Activated T-helper 1 cell treated with anti-CD3 and anti-CD28 coated beads, Interleukin-2, amount 50 U/mL, for 16 hours (primary cell): ENCODE measurements at places on chromosomes 11 and 22.
A peak's percentile ranks its signal among the peaks of the same experiment; 100 is the strongest.

DNA sequence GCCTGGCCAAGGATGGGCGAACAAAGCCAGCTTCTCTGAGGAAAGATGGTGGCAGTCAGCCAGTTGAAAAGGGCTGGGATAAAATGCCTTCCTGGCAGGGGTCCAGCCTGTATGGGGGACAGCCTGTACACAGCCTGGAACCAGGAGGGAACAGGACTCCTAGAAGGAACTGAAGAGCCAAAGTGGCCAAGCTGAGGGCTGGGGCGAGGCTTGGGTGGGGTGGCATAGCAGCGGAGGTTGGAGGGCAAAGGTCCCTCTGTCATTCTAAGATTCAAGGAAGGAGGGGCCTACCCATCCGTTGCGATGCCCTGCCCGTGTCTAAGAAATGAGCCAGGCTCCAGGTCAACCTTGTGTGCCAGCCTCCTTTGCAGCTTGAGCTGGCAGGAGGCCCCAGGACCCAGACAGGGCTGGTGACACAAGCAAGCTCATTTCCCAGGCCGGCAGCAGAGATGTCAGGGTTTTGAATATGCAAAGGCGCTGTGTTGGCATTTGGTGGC lies 22.6 kb downstream of the FADD start:
- no peak for DNase-seq

GRCh38 chr22:49815641-49816091 lies 12.0 kb downstream of the BRD1 start:
- DNase-seq = no peak

GRCh38 chr22:31211482-31211861 lies 626 bp upstream of the LIMK2 start:
- no peak for DNase-seq

DNA sequence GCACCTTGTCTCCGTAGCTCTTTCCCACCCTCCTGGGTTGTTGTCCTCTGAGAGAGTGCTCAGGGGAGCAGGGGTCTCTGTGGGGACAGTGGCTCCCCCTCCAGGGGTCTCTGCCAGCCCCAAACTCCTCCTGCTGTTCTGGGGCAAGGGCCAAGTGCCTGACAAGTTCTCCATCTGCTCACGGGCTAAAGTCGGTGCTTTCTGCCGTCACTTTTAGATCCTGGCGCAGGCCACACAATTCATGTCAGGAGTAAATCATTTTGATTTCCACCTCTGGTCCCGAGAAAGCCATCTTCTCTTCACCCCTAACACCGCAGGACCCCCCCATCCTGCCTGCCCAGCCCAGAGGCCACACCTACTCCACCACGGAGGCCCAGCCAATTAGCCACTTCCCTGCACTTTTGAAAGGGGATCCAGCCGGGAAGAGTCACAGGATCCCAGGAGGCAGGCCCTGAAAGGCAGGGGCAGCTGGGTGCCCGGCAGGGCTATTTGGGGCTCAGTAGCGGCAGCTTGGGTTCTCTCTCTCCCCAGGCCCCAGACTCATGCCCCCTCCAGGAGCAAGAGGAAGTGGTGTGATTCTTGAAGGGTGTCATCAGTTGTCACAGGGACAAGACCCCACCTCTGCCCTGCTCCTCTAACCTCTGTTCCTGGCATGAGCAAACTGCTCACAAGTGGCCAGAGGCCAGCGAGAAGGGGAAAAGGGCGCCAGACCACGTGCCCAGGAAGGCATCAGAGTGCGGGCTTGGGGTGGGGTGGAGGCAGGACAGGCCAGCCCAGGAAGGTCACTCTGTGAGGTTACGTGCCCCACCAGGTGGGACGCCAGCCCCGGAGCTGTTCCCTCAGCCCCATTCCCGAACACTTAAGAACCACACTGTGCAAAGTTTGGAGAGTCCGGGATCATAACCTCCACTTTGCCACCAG lies 1.3 kb downstream of the MACROD1 start:
- DNase-seq = no peak

GRCh38 chr11:22556381-22556780 lies 69.2 kb downstream of the FANCF start:
- no peak for DNase-seq

GRCh38 chr22:47434336-47435203 lies 672.1 kb downstream of the TBC1D22A start:
- no peak for DNase-seq

DNA sequence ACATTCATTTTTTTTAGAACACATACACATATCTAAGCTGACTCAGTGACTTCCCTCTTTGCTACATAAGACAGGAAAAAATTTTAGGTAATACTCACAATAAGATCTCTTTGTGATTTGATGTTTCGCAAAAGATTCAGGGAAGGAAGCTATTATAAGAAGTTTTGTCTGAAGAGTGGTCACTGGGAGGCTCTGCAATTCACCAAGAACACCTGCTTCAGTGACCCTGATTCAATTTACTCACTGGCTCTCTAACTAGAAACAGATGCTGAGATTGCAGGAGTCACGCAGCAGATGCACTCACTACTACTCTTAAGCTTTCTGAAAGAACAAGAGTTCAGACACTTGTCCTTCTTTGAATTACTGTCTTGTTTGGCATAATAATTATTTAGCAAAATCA lies 193.6 kb upstream of the DDI1 start:
- DNase-seq = no peak

- no peak for DNase-seq
Measured at GRCh38 chr11:117691218-117691514, 105.8 kb downstream of the DSCAML1 start.

GRCh38 chr11:82719361-82720105 lies 14.1 kb downstream of the FAM181B start:
- no peak for DNase-seq

DNA sequence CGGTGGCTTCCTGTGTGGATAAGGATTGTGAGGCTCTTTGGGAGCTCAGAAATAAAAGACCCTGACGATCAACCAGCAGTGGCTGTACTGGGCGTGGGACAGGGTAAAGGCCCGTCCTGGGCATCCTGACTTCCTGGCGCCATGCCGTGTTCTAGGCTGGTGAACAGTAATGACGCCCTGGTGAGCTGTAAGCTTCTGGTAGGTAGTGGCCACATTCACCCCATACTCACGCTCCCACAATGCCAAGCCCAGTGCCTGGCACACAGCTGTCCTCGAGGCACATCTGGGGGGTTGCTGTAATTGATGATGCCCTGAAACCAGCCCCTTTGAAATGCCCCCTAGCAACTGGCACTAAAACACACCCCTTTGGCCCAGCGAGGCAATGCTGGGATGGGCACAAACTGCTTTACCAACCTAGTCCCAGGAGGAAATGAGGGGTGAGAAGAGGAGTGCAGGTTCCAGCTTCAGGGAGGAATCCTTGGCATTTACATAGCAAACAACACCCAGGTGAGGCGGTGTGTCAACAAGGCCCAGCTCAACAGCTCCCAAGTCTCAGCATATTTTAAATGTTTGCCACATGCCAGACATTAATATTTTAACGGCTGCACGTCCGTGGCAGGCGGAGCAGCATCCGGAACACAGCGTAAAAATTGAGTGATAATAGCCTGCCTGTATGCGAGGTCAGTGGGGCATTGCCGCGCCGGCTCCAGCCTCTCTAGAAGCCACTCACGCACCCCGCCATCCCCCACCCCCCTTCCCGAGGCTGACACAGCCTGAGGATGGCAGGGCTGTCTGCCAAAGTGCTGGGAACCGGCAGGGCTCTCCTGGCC lies 79.3 kb downstream of the DSCAML1 start:
- DNase-seq = no peak

DNA sequence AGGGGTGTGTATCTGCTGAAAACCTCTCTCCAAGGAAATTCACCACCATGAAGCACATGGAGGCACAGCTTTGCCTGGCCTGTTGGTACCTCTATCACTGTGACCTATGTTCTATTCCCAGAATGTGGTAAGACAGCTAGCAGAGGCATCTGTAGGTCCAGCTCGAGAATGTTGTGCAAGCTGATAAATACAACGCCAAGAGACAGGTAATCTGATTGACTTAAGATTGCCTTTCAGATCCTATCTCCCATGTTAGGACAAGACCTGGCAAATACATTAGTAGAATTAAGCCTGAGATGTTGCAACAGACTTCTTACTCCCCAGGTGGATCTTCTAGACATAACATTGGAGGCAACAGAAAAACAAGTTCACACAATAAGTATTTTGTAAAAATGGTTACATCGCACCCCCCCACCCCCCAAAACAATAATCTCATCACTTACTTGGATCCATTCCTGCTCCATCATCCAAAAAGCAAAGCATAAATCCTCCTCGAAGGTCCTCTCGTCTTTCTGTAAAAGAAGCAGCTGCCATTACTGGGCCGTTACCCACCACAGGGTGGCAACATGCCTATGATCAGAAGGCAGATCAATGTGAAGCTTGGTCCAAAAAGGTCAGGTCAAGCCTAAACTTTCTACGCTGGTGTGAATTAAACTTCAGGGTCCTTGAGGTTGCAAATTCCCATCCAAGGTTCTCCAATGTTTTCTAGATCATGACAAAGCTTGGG lies 18.5 kb downstream of the MORC2 start:
- DNase-seq = no peak

DNA sequence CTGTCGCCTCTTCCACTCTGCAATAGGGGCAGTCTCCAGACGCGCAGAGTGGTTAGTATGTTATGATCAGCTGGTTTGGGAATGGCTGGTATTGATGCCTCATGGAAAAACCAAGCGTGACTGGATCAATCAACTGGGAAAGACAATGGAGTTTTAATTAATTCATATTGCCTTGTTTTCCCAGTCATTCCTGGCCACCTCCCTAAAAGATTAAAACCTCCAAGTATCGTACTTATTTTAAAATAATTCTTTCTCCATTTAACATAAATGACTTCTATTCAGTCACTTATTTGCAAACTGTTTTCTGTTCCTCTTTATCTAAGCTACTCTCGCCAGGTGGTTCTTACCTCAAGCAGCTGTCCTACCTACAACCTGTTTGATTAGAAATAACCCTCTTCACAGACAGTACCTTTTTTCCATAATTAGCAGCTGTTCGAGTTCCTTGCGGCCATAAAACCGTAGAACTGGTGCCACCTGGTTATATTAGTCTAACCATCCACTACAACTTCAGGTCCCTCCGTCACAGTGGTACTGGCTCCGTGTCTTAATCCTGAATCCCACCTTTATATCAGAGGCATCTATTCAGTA lies 898 bp downstream of the ZNF215 start:
- DNase-seq = no peak

- DNase-seq = no peak
Measured at GRCh38 chr11:14315130-14315529, 43.9 kb downstream of the RRAS2 start.

- no peak for DNase-seq
Measured at GRCh38 chr11:63212742-63213141, 30.7 kb downstream of the SLC22A25 start.

DNA sequence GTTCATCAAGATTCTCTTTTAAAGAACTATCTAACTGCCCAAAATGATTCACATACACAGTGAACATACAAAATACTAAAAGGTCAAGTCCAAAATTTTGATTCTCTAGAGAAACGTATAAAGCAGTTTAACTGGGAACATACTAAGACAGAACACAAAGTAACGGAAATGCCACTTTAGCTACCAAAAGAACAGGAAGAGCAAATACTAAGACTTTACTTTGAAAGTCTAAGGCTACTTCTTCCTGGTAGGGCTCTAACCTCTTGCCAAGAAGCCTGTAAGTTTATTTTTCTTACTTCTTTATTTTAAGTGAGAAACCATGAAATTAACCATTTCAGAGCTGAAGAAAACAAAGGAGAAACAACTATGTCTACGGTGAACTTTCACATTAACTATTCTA lies 6.2 kb downstream of the PICALM start:
- DNase-seq = no peak

GRCh38 chr22:50208430-50208938 lies 7.7 kb downstream of the SELENOO start:
- no peak for DNase-seq

GRCh38 chr11:45853332-45854219 lies 6.3 kb downstream of the CRY2 start:
- no peak for DNase-seq

GRCh38 chr22:22392131-22392530 lies 116.4 kb downstream of the ZNF280B start:
- no peak for DNase-seq

DNA sequence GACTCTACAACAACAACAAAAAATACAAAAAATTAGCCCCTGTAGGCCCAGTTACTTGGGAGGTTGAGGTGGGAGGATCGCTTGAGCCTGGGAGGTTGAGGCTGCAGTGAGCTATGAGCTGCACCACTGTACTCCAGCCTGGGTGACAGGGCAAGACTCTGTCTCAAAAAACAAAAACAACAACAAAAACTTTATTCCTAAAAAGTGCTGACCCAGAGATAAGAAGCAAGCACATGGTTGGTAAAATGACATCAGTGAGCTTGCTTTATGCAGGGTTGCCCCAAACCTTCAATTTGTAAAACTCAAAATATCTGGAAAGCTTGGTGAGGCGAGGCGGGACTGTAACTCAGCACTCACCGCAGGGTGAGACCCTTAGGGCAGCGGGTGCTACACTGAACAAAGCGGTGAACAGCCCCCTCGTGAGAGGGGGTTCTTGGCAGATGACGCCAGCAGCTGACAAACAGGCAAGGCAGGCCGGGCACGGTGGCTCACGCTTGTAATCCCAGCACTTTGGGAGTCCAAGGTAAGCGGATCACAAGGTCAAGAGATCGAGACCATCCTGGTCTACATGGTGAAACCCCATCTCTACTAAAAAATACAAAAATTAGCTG lies 3.5 kb upstream of the TCIRG1 start:
- DNase-seq = no peak

DNA sequence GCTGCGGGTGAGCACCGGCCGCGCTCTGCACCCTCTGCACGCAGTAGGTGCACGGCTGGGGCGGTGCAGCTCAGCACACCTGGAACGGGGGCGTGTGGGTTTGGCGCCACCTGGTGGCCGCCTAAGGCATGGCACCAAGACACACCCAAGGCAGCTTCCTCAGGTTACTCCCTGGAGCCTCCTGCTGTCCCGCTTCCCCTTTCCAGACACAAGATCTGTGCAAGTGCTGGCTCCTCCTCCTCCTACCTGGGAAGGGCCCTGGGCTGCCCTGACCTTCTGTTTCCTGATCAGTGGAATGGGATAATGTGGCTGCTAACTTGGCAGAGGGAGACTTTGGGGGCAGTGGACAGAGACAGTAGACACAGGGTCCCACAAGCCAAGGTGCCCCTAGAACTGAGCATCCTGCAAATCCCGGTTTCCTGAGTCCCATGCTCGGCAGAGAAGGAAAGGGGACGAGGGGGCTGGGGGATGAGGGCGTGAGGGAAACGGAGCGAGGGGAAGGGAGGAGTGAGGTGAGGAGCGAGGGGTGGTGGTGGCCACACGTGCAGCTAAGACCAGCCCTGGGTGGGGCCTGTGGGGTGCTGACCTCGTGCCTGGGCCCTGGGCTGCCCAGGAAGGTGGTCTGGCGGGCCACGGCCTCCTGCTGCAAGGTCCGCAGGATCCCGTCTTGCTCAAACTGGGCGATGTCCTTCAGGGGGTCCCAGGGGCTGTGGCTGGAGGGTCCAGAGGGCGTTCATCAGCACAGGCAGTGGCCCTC lies 34.8 kb upstream of the CARS1 start:
- peak; percentile 64 for DNase-seq

GRCh38 chr11:57539342-57539741 lies 1.9 kb downstream of the SMTNL1 start:
- no peak for DNase-seq
